ENCODE measurements at places on chromosomes 5 and 9. TPM values are rescaled to one million over a fixed set of nuclear protein-coding genes. Genes with fewer than 3 reads are reported as not detected.

Gene ALDH7A1
- 52.6 TPM for total RNA-seq

Gene PCDHA9
- total RNA-seq = 0.35 TPM

Gene LYSMD3
- 19.3 TPM for total RNA-seq

Gene TMC1
- not detected for total RNA-seq

- H3K27me3 ChIP-seq = no peaks in the 10 kb centered on the region
- no peak overlapping the region for H3K4me3 ChIP-seq
- no peak overlapping the region for H3K27ac ChIP-seq
- H3K4me1 ChIP-seq = no peaks in the 10 kb centered on the region
- peaks cover 20% of the 10 kb centered on the region for H3K36me3 ChIP-seq
These were observed 53.9 kb upstream of the TMEM171 start for GRCh38 chr5:73066466-73066865.

DNA sequence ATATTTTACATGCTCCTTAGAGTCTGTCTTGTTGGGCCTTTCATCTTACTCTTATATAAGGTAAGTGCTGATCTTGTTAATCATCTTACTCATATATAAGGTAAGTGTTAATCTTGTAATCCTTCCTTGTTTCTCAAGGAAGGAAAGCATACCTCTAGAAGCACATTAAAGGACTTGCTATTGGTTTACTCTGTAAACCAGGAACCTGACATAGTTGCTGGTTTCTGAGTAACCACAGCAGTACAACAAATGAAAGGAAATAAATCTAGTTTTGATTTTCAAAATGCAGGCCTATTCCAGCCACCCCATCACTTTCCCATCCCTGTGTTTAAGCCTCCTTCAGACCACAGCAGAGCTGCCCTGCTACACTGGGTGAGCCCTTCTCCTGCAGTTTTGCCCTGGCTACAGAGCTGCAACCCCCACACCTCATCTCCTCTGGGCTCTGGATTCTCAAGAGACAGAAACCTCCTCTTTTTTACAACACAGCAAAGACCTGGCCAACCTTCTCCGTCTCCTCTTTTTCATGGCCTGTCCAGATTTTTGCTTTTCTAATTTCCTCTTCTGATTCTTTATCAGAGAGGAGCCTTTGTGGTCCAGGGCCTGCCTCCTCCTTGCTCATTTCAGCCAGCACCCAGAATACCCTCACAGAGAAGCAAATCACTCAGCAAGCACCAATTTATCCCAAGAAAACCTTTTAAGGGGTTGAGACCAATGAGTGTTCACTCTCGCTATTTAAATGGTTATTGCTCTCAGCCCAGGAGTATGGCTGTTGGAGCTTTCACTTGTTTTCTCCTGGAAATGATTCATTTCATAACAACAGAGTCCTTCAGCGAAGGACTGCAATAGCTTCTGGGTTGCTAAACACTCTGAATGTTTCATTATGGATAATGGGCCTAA lies 103.2 kb downstream of the FSTL4 start:
- H3K4me1 ChIP-seq = no peaks in the 10 kb centered on the region
- H3K27ac ChIP-seq = no peak overlapping the region
- no peaks in the 10 kb centered on the region for H3K36me3 ChIP-seq
- H3K4me3 ChIP-seq = no peak overlapping the region
- no peaks in the 10 kb centered on the region for H3K27me3 ChIP-seq

DNA sequence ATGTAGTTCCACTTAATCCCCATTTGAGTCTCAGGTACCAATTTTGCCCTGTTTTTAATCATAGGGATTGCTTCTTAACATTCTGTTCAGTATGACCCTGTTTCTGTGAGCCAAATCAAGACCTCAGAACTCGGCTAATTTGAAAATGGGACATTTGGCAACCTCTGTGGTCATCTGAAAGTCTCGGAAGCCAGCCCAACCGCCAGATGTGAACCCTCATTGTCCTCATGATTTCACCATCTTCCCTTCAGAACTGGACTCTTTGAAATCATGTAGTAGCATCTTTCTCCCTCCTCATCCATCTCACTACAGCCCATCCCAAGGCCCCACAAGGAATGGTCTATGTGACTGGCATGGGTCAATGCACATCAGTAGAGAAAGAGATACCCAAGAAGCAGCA lies 88.9 kb downstream of the S1PR3 start:
- no peaks in the 10 kb centered on the region for H3K4me1 ChIP-seq
- no peak overlapping the region for H3K27ac ChIP-seq
- no peaks in the 10 kb centered on the region for H3K36me3 ChIP-seq
- no peak for DNase-seq
- H3K4me3 ChIP-seq = no peak overlapping the region
- H3K27me3 ChIP-seq = no peaks in the 10 kb centered on the region

- H3K27me3 ChIP-seq = no peaks in the 10 kb centered on the region
- H3K36me3 ChIP-seq = no peaks in the 10 kb centered on the region
- no peak overlapping the region for H3K4me3 ChIP-seq
These were observed 74.2 kb downstream of the NTNG2 start for GRCh38 chr9:132235894-132236661.

DNA sequence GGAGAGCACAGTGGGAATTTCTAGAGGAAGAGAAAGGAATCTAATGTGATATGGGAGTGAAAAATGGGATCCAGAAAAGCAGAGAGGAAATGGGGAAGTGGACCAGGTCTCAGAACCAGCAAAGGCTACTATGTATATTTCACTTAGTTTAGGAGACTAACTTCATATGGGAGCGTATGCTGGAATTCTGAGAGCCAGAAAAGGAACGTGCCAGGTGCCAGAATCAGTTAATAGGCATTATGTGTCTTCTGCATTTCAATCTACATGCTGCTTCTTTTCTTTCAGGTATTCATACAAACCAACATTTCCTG lies 28.5 kb upstream of the IFNA14 start:
- no peak for DNase-seq
- no peak overlapping the region for H3K4me3 ChIP-seq
- no peak overlapping the region for H3K27ac ChIP-seq
- H3K36me3 ChIP-seq = no peaks in the 10 kb centered on the region
- H3K27me3 ChIP-seq = no peaks in the 10 kb centered on the region
- no peaks in the 10 kb centered on the region for H3K4me1 ChIP-seq

DNA sequence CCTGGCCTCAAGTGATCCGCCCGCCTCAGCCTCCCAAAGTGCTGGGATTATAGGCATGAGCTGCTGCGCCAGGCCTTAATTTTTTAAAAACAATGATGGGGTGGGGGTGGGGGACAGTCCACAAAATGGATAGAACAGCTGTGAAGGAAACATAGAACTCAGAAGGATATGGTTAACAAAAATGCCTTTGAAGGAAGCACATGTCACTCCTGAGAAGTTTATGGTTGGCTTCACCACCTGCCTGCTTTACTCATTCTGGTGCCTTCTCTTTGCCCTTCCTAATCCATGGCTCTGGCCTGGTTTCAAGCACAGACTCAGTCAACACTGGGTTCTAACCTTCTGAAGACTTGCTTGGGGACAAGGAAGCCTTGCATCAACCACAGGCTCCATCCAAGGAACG lies 10.3 kb downstream of the BAG1 start:
- no peak for DNase-seq
- H3K4me1 ChIP-seq = no peaks in the 10 kb centered on the region
- H3K27ac ChIP-seq = no peak overlapping the region
- no peak overlapping the region for H3K4me3 ChIP-seq
- H3K27me3 ChIP-seq = no peaks in the 10 kb centered on the region
- peaks cover 44% of the 10 kb centered on the region for H3K36me3 ChIP-seq

Measured in thoracic aorta (tissue), 2 donors.